Activated CD8-positive, alpha-beta T cell treated with anti-CD3 and anti-CD28 coated beads for 36 hours (primary cell): ENCODE measurements at places on chromosomes 7 and 10. TPM values are rescaled to one million over a fixed set of nuclear protein-coding genes. Genes with fewer than 3 reads are reported as not detected.
A peak's percentile ranks its signal among the peaks of the same experiment; 100 is the strongest.

The LRIT1 gene
- not detected for total RNA-seq

DNA sequence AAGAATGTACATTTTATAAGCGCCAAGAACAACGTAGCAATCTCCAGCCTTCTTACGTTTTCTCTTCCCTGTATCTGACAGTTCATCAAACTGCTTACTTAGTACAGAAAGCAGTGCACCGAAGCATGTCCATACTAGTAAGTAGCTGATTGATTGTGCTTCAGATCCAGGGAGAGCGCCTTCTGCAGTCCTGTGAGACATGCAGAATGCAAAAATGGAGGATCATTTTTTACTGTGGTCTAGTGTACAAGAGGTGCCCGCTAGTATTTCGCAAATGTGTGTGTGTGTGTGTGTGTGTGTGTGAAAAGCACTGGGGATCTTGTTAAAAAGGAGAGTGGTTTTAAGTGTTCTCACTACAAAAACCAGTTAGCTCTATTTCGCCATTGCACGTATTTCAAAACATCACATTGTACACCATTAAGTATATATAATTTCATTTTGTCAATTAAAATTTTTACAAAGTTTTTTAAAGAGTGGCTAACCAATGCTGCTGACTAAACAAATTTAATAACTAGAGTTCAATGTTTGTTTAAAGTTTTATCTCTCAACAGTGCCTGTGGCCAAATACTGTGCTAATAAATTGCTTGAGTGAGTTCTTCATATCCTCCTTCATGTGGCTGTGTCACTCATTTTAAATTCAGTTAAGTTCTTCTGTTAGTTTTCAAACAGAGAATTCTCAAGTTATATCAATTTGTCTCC lies 99.6 kb downstream of the ZMYND11 start:
- no peak overlapping the region for H3K27ac ChIP-seq
- no peak for DNase-seq
- H3K4me1 ChIP-seq, result peaks cover 5% of the 10 kb centered on the region

GRCh38 chr10:1627945-1628344 lies 109.4 kb downstream of the ADARB2 start:
- no peak overlapping the region for H3K27ac ChIP-seq
- peaks cover 1% of the 10 kb centered on the region for H3K27me3 ChIP-seq
- H3K4me1 ChIP-seq, result peaks cover 6% of the 10 kb centered on the region
- no peak overlapping the region for H3K4me3 ChIP-seq
- H3K36me3 ChIP-seq, result no peaks in the 10 kb centered on the region
- no peak for DNase-seq

DNA sequence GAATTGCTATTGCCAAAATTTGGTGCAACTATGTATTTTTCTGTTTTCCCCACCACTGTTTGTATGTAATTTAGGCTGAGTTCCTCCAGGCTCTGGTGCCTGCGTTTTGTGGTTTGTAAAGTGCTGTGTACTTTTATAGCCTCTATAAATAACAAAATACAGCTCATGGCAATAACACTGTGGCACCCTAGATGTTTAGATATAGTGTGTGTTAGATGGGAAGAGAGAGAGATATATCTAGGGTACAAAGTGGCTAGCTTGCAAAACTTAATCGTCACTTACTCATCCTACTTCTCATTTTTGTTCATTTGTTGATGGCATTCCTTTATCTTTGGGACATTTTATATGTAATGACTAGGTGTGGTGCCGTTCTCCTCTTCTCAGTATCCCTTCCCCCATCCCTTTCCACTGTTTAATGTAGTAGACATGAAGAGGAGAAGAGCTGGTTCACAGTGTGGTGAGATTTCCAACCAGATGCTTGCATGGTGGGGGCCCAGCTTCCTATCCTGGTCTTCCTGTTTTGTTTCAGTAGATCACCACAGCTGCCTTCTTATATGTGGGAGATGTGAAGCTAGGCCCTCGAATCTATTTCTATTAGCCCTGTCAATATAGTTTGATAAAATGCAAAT lies 115.0 kb downstream of the SND1 start:
- no peak overlapping the region for H3K4me3 ChIP-seq
- H3K4me1 ChIP-seq, result peaks cover 39% of the 10 kb centered on the region
- H3K36me3 ChIP-seq, result peaks cover 32% of the 10 kb centered on the region
- H3K27me3 ChIP-seq, result no peaks in the 10 kb centered on the region

DNA sequence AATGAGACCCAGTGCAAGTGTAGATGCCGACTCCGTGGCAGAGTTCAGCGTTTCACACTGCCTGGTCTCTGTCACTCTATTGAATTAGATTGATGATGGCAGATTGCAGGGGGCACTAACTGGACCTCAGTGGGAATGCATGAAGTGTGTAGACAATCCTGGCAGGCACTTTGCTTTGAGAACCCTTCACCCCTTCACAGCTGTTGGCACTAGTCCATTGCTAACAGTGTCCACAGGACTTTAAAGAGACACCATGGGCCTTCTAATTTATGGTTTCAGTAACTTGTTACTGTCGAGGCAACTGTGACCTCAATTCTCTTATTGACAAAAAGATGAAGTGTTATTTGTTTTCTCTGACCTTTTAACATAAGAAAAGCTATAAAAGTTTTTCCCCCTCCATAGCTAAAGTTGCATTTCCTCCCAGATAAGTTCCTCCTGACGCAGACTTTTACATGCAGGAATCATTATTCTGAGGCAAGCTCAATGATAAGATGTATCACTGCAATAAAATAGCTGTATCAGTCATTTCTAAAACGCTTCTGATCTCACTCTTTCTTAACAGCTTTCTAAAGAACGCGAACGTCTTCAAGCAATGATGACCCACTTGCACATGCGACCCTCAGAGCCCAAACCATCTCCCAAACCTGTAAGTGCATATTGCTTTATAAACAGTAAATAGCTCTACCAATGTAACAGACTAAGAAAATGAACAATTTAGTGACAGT lies 238.9 kb downstream of the FOXP2 start:
- no peak overlapping the region for H3K4me3 ChIP-seq
- H3K4me1 ChIP-seq, result no peaks in the 10 kb centered on the region
- no peak for DNase-seq
- H3K27ac ChIP-seq, result no peak overlapping the region
- no peaks in the 10 kb centered on the region for H3K36me3 ChIP-seq

The CLRN3 gene
- not detected for total RNA-seq

GRCh38 chr10:21519941-21520436 lies 5.5 kb downstream of the SKIDA1 start:
- peak overlapping the region; percentile 80 for H3K4me3 ChIP-seq
- H3K27ac ChIP-seq, result no peak overlapping the region
- peaks cover 38% of the 10 kb centered on the region for H3K4me1 ChIP-seq
- H3K27me3 ChIP-seq, result peaks cover 74% of the 10 kb centered on the region
- DNase-seq, result peak; percentile 29

DNA sequence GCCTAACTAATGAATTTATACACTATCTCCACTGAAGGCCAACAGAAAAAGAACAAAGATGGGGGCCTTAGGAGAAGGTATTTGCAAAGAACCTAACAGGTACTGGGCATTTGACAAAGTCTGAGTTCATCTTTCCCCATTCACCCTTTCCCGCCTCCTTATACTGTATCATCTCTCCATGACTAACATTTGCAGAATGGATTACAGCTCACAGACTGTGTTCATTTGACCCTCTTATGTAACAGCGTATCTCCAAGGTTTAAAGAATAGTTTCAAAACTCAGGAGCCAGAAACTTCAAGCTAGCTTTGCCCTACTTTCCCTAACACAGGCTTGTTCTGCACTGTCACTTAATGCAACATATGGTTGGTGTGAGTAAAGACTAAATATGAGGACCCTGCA lies 238.7 kb upstream of the CELF2 start:
- H3K36me3 ChIP-seq, result no peaks in the 10 kb centered on the region
- peaks cover 10% of the 10 kb centered on the region for H3K27me3 ChIP-seq
- H3K4me1 ChIP-seq, result no peaks in the 10 kb centered on the region
- no peak for DNase-seq
- no peak overlapping the region for H3K4me3 ChIP-seq
- H3K27ac ChIP-seq, result no peak overlapping the region
